ENCODE measurements at places on chromosomes 4 and X.

GRCh38 chr4:128322311-128322710, 34.7 kb upstream of the PGRMC2 start:
- DNase-seq: no peak

- no peak for DNase-seq
Observed at GRCh38 chr4:176363072-176363471, 43.3 kb downstream of the SPCS3 start.

DNA sequence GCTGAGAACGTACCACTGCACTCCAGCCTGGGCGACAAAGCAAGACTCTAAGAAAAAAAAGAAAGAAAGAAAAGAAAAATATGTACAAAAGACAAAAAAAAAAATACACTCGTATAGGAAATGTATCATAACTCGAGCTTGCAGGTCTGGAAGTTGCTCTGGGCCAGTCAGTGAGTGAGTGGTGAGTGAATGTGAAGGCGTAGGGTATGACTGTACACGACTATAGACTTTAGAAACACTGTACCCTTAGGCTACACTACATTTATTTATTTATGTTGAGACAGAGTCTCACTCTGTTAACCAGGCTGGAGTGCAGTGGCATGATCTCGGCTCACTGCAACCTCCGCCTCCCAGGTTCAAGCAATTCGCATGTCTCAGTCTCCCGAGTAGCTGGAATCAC, 29.4 kb downstream of the EVC2 start:
- DNase-seq: no peak

GRCh38 chr4:76036855-76037254, 985 bp upstream of the CXCL11 start:
- DNase-seq: no peak

DNA sequence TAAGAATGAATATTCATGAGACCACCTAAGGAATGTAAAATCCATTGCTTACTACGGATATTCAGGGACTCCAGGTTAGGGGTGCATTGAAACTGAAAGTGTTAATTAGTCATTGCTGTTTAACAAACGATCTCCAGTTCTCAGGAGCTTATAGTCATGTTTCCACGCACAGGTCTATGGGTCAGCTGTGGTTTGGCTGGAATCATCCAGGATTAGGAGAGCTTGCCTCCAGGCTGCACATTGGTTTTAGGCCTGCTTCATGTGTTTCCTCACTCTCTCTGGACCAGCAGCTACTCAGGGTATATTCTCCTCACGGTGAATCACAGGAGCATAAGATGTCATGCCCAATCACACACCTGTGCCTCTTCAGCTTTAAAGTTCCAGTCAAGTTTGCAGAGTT, 98.9 kb downstream of the ATXN3L start:
- no peak for DNase-seq

GRCh38 chr4:40722576-40723161, 27.1 kb upstream of the NSUN7 start:
- peak; percentile 68 for DNase-seq

DNA sequence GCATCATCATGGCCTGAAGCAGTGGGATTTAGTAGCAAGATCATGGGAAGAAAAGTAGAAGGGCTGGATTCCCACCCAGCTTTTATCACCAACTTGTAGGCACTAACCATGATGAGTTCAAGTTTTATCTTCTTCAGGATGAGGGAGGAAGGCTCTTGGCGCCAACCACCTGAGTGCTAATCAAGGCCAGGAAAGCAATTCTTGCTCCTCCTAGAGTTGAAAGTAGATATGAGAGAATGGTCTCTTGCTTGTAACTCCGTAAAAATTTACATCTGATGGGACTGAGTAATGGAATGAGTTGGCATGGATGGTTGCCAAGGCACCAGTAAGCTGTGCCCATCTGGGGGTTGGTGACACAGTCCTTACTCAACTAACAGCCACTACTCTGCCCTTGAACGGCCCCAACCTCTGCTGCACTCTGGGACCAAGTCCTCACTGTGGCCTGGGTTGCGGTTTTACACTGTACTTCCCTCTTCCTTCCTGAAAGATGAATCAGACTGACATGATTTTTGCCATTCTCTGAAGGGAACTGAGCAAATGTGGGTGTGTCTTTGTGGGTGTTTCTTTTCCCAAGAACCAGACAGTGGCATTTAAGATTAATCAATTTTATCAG, 39.4 kb upstream of the NDP start:
- DNase-seq: peak; percentile 14

DNA sequence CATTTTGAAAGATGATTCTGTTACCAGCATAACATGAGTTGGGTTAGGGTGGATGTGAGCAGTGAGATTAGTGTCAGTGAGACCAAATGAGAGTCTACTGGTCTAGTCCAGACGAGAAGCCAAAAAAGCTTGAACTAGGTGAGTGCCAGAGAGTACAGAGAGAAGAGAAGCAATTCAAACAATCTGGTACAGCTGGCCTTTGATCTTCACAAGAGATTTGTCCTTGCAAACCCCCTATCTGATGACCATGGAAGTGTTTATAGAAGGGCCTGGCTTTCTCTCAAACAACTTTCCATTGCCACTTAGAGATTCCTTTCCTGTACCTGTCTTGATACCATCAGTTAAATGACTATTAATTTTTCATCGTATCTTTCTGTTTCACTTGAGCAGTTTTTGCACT, 128.5 kb downstream of the PPA2 start:
- DNase-seq: no peak

DNA sequence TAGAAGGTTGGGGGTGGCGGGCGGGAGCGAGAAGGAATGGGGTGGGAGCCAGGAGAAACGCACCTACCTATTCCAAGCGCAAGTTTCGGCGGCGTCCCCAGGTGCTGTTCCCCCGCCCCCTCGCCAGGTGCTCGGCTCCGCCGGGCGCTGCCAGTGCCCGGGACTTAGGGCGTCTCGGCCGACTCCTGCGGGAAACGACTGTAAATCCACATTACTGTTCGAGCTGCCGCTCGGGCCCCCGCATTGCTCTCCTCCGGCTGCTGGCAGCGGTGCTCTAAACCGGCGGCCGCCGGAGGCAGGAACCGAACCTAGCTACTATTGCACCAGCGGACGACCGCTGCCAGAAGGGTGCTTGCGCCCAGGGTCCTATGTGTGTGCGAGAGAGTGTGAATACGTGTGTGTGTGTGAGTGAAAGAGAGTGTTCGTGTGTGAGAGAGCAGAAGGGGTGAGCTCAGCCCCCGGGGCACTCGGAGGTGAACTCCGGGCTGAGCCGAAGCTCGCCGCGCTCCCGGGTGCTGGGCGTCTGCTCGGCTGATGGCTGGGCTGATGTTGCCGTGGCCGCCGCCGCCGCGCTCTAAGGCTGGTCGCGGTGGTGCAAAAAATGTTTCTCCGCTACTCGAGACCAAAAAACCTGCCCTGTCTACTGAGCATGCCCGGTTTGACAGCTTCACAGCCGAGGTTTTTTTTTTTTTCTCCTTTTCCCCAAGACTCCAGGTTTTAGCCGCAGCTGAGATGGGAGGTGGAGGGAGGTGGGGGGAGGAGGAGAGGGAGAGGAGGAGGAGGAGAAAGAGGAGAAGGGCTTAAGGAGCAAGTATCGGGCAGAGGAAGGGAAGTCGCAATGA, 115.7 kb upstream of the TEX13C start:
- DNase-seq: peak; percentile 32

DNA sequence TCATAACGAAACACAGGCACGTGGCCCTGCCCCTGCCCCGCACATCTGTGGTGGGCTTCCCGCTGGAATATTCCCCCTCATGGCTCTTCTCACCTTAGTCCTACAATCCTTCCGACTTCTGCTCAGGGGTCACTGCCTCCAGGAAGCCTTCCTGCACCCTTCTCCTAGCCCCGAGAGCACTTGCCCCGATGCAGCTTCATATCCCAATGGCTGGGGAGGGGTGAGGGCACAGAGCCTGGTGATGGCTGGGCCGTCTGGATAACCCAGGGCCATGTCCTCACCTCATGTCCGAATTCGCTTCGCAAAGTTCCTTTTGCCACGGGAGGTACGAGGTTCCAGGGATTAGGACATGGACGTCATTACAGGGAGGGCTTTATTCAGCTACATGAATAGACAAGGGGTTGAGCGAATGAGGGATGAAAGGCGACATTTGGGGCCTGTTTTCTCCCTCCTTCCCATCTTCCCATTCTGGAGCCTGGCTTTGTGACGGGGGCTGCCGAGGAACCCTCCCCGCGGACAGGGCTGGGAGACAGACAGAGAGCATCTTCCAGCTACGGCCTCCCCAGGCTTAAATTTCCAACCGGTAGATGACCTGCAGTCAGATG, 35.5 kb upstream of the HMX1 start:
- no peak for DNase-seq

- no peak for DNase-seq
Observed at GRCh38 chrX:9980927-9981326, 13.8 kb downstream of the CLDN34 start.

DNA sequence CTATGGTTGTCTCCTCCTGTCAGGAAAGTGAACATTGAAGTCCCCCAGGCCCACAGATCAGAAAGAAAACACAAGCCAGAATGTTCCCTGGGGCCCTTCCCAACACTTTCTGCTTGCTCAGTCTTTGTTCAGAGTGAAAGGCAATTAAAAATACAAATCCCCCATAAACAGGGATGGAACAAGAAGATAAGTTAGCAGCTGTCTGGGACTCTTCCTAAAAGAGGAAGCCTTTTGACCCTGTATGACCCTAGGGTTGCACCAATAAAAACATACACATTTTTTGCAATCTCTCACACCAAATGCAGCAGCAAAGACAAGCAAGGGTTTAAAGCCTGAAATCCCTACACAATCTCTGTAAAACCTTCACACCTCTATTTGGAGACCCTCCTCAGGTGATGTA, 22.6 kb downstream of the IRF2 start:
- DNase-seq: no peak

DNA sequence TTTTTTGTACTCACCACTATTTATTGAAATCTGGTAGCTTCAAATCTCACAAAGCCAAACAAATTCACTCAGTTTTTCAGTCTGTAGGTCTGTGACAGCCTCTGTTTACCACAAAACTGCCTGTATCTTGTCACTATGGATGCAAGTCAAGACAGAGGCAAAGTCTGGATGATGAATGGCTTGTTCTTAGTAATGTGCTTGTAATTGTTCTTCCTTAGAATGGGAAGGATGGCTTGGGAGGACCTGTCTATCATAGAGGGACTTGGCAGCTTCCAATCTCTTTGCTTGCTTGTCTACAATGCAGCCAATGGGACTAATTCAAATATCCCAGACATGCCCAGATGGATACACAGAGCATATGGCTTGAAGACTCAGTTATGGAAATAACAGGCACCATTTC, 141.2 kb upstream of the SCML1 start:
- DNase-seq: no peak

- DNase-seq: peak; percentile 61
Observed at GRCh38 chrX:15299941-15300851, 15.2 kb downstream of the ASB11 start.

DNA sequence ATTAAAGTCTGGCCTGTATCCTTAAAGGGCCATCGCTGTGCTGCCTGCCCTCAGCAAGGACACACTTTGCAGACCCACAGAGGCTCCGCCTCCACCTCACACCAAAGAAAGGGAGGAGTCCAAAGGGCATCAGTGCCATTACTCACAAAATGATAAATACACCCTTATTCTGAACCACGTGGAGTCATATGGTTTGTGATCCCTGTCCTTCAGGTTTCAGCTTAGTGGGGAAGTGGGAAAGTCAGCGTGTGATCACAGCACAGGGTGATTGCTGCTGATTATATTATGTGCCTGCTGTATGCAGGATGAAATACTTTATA, 35.9 kb upstream of the MSANTD1 start:
- no peak for DNase-seq

- no peak for DNase-seq
Observed at GRCh38 chr4:184994010-184994622, 24.2 kb upstream of the HELT start.

- DNase-seq: no peak
Observed at GRCh38 chrX:28303486-28303885, 283.8 kb upstream of the IL1RAPL1 start.

- DNase-seq: no peak
Observed at GRCh38 chrX:123906557-123907316, 46.9 kb downstream of the XIAP start.

- no peak for DNase-seq
Observed at GRCh38 chr4:141860974-141861373, 224.6 kb downstream of the IL15 start.

DNA sequence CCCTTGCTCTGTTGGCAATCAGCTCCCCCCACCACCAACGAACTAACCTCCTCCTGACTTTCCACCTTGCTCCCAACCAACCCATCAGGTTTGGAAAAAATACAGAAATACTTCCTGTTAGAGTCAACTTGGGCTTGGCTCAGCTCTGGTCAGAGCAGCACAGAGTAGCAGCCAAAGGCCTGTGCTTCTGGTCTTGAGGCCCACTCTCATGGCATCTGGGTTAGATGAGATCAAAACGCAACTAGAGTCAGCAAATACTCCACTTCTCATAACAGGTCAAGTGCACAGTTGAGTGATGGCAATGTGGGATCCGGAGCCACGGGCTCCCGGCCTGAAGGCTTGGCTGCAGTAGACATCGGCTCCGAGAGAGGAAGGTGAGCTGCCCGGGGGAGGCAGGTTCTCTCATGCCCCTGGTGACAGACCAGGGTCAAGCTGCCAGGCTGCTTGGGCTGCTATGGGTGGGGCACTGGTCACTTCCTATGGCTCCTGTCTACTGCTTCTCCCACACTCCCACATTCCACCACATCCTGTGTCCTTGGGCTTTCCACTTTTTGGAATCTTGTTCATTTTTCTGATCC, 34.8 kb downstream of the ZNF185 start:
- no peak for DNase-seq
